ENCODE measurements at places on chromosomes 7 and 10.

GRCh38 chr10:102633287-102633686, 11.0 kb upstream of the TRIM8 start:
- peak; percentile 49 for DNase-seq

DNA sequence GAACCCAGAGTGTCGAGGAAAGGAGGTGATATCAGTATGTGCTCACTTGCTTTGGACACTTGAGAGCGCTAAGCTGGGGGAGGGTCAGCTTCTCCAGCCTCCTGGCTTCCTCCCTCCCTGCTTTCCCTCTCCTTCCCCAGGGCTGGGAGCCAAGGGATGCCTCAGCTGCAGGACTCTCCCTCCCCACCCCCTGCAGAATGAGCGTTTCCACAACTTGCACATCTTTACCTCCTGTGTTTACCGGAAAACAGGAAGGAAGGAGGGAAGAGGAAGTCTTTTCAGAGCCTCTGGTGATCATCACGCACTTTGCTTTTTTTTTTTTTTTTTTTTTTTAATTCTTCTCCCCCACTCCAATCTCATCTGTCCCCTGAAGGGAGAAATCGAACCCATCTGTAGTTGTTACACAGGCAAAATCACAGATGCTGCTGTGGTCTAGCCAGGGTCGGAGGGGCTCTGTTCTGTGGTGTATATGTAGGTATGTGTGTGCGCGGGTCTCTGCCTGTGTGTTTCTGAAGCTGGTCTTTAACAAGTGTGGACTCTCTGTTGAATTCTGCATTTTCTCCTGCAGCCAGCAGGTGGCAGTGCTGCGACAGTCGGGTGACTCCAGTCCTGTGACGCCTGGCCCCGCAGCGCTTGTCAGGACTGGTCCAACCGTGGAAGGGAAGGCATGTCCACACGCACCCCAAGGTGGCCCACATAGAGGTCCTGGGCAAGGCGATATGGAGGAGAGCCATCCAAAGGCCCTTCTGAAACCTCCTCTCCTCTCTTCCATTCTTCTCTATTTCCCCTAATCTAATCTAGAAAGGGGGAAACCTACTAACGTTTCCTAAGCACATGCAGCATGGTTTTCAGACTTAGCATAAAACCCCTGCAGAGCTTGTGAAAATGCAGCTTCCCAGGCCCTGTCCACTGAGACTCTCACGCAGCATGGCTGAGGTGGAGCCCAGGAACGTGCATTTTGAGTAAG, 257.6 kb downstream of the PLXNA4 start:
- DNase-seq = peak; percentile 73

- DNase-seq = no peak
Measured at GRCh38 chr7:107968449-107968848, 34.5 kb downstream of the LAMB1 start.

GRCh38 chr10:42476101-42476500, 162.3 kb downstream of the ZNF33B start:
- DNase-seq = no peak

- DNase-seq = no peak
Measured at GRCh38 chr7:15801551-15801950, 115.1 kb upstream of the MEOX2 start.

- no peak for DNase-seq
Measured at GRCh38 chr10:348456-348855, 213.2 kb downstream of the ZMYND11 start.

GRCh38 chr10:107813451-107814162, 649.1 kb upstream of the SORCS1 start:
- DNase-seq = no peak
